ENCODE measurements at places on chromosomes 7 and 10.

DNA sequence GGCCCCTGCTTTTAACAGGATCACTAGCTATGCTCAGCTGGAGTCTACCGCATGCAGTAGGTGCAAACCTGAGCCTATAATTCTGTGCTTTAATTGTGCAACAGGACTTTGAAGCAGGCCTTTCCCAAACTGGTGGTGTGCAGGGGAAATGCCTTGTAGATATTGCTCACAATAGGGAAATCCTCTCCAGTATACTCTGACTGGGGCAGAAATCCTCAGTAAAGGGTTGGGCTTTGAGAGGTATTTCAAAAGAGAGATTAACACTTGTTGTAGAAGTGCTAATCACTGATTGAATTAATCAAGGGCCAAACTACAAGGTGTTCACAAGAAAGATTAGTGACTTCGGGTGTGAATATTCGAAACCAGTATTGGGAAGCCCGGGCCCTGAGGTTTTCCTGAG lies 58.5 kb upstream of the EXOC6 start:
- no peak for DNase-seq

DNA sequence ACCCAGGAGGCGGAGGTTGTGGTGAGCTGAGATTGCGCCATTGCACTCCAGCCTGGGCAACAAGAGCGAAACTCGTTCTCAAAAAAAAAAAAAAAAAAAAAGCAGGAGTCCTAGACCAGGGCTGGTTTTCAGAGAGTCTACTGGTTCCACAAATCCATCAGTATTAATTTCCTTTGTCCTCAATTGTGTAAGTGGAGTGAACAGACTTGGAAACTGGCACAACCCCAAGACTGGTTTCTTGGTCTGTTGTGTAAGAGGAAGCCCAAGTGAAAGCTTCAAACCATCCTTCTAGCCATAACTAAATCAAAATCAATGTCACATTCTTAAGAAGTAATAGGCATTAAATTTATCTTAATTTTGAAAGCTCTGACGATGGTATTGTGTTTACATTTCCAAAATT lies 213.6 kb downstream of the DGKI start:
- DNase-seq = no peak

- no peak for DNase-seq
These were observed 110.8 kb downstream of the ARID5B start for GRCh38 chr10:62012318-62012717.

DNA sequence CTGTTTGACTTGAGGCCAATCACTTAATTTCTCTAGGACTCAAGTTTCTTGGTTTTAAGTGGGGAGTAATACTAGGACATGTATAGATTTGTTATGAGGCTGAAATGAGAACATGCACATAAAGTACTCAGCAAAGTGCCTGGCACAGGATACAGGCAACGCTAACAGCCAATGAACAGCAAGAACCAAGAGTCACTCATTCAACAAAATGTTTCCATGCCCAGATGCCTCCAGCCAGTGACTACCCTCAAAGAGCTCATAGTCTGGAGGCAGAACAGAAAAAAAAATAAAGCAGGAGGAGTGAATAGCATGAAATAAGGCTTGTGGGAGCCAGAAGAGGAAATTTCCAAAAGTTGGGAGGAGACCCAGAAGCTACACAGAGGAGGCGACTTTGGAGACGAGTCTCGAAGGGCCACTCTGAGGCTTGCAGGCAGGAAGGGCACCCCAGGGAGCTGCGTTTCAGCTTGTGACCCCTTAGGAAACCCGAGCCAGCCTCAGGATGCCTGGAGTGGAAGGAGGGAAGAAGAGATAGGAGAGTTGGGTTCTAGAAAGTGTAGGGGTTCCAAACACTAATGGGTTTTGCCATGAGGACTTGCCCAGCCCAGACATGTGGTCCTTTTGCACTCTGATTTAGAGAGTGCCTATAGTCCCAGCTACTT lies 70.0 kb downstream of the CXCL12 start:
- no peak for DNase-seq

DNA sequence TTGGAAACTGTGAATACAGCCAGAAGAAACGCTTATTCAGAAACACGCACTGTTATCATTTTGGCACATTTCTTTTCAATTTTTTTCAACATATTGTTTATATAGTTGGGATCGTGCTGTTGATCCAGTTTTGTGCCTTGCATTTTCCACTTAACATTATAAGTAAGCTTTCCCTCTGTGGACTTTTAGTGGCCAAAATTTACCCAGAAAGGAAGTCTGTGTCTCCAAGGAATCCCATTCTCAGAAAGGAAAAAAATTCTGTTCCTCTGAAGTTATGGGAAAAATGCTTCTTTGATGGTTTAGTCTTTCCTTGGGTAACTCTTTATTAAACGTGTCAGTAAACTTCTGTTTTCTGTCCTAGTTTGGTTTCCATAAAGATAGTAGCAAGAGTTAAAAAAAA lies 280.0 kb downstream of the REEP3 start:
- DNase-seq = no peak

GRCh38 chr10:8059191-8059936 lies 4.9 kb downstream of the GATA3 start:
- DNase-seq = no peak

DNA sequence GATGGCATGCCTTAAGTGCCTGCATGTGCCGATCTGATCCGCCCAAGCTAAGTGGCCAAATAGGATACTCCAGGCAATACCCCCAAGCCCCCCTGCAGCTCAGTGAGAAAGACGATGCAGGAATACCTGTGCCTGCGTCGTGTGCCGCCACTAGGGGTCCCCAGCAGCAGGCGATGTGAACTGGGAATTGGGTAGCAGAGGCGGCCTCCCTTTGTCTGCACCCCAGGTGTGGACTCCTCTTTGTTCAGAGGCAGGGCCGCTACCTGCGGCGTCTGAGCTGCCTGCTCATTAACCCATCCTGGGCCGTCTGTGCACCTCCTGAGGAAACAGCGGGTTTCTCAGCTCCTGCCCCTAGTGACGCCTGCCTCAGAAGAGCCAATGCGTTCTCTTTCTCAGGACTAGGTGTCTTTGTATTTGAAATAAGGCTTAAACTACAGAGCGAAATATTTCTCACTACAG lies 4.8 kb upstream of the CHN2 start:
- peak; percentile 16 for DNase-seq

DNA sequence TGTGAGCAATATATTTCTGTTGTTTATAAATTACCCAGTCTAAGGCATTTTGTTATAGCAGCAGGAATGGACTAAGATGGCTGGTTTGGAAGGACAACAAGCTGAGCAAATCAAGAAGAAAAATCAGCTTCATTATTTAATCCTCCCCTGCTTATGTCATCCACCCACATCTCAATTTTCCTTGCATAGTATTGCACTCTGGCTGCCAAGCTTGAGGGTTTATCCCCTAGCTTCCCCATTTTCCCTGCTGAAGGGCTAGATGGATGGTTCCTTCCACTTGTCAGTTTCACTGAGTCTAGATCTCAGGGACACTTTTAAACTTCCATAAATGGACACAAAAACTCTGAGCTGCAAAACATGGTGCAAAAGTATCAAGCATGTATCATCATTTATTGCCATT lies 75.2 kb upstream of the LAMB4 start:
- no peak for DNase-seq

GRCh38 chr7:104960741-104961448 lies 53.1 kb upstream of the KMT2E start:
- DNase-seq = no peak

GRCh38 chr10:121091961-121092719 lies 241.0 kb downstream of the WDR11 start:
- DNase-seq = no peak

DNA sequence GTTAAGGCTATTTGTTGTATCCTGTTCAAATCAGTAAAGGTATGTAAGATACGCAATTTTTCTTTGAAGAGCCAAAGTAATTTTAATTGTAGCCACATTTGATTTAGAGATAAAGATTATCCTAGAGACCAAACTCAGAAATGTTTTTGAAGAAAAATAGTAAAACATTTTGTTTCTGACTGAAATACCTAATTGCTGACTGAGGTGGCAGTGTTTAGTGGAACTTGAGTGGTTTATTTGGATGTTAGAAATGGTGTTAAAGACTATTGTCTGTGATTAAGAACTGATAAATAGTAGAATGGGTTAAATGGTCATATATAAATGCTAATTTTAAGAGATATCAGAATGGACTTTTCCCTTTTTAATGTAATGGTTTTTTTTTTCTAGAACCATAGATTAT lies 15.3 kb downstream of the EDRF1 start:
- no peak for DNase-seq

DNA sequence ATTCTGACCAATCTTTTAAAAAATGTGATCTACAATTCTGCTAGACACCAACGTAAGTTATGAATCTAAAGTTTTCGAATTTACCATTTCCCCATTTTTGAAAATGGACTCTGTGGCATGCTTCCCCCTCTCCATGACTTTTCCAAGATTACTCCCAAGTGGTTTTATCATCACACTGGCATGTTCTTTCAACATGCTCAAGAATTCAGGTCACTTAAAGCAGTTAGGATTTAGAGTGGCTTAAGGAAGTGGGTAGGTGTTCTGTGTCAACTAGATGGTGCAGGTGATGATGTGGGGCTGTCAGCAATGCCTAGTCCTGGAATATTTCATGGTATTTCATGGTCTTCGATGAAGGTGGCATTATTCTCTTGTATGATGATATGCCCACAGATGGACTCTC lies 164.0 kb upstream of the ASAH2 start:
- DNase-seq = no peak

GRCh38 chr10:122997864-122998263 lies 10.7 kb downstream of the IKZF5 start:
- no peak for DNase-seq

DNA sequence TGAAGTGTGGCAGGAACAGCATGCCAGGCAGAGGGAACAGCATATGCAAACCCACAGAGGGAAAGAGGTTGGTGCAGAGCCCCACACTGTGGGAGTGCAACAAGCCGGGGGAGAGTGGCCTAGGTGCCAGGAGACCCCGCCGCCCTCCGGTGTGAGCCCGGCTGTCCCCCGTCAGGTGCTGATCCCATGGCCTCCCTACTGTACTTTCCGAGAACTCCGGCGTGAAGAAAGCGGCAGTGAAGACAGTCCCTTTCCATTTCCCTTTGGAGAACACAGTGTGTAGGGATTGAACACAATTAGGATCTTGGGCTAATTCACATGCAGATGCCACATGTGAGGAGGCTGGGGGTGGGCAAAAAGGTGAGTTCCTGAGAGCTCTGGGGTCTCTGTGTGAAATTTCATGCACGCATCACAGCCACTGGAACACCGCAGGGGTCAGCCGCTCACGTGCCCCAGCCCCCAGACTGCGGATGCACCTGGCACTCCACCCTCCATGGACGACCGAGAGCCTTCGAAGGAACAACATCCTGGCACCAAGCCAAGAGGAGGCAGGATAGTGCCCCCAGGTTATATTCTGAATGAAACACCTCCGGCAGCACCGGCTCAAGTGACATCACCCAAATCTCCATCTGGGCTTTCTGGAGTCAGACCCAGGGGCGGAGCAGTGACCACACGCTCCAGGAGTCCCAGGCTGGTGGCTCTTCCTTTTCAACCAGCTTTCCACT lies 82.1 kb upstream of the PPP2R2D start:
- no peak for DNase-seq

- no peak for DNase-seq
These were observed 112.2 kb upstream of the PDCD4 start for GRCh38 chr10:110759523-110759922.

- DNase-seq = no peak
These were observed 112.5 kb downstream of the RALA start for GRCh38 chr7:39735903-39736302.

- no peak for DNase-seq
These were observed 580.5 kb downstream of the AUTS2 start for GRCh38 chr7:70178787-70179186.

DNA sequence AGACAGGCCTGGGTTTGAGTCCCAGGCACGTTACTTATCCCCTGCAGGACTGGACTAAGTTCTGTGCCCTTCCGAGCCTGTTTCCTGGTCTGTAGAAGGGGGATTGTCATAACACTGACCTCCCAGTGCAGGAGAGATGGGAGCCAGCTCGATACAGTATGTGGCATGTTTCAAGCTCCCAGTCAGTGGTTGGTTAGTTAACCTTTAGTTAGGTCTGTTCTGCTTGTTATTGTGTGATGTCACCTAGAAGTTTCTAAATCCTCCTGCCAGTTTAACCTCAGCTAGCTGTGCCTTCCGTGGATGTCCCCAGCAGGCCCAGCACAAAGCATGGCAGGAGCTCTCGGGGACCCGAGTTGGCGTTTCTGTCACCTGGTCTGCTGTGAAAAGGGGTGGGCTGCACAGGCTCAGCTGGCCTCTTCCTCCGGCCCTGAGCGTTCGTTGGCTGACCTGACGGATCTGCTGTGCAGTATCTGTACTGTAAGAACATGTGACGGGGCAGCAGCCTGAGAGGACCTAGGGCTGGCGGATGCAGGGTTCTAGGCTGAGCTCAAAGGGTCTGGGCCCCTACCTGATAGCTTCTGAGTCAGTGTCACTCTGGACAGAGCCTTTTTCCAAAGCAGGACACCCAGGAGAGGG lies 53.0 kb downstream of the SPOCK2 start:
- DNase-seq = no peak

- DNase-seq = no peak
These were observed 12.0 kb downstream of the TBX20 start for GRCh38 chr7:35241884-35242283.
